Mammary epithelial cell (primary cell): ENCODE measurements at places on chromosomes 2 and 18. TPM values are rescaled to one million over a fixed set of nuclear protein-coding genes. Genes with fewer than 3 reads are reported as not detected.

- no peak for DNase-seq
Measured at GRCh38 chr2:217908544-217908943, 94.3 kb downstream of the TNS1 start.

GRCh38 chr2:75022516-75022915 is 64.1 kb downstream of the POLE4 start:
- DNase-seq, result no peak

- DNase-seq, result no peak
Measured at GRCh38 chr18:10168477-10168876, 254.7 kb downstream of the VAPA start.

GRCh38 chr2:181782660-181783059 is 102.3 kb upstream of the NEUROD1 start:
- no peak for DNase-seq

GRCh38 chr2:96186562-96186961 is 22.1 kb downstream of the STARD7 start:
- no peak for DNase-seq

GRCh38 chr18:79794846-79795245 is 2.9 kb upstream of the KCNG2 start:
- no peak for DNase-seq

- no peak for DNase-seq
Measured at GRCh38 chr18:43442131-43442530, 164.8 kb upstream of the SYT4 start.

GRCh38 chr18:59837586-59837985 is 62.2 kb upstream of the PMAIP1 start:
- peak; percentile 64 for DNase-seq

DNA sequence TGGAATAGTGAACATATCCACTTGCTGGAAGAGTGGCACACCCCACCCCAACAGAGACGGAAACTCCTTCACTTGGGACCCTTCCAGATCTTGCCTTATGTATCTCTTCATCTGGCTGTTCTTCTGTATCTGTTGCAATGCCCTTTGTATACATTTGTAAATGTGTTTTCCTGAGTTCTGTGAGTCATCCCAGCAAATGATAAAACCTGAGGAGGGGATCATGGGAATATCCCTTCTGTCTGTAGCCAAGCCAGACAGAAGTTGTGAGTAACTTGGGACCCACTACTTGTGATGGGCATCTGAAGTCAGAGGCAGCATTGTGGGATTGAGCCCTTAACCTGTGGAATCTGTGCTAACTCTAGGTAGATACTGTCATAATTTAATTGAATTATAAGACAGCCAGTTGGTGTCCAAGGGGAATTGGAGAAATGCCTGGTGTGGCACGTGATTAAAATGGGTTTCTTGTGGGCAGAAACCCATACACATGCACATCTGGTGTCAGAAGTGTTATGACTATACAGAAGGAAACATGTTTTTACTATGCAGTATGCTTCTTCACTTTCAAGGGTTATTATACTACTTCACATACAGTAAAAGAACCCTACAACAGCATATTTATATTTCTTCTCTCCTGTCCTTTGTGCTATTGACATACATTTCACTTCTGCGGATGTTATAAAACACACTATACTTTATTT is 32.3 kb upstream of the TMEM247 start:
- DNase-seq, result no peak

GRCh38 chr18:60123031-60123430 is 223.2 kb downstream of the PMAIP1 start:
- no peak for DNase-seq

- peak; percentile 91 for DNase-seq
Measured at GRCh38 chr2:238267341-238267710, 21.1 kb downstream of the PER2 start.

DNA sequence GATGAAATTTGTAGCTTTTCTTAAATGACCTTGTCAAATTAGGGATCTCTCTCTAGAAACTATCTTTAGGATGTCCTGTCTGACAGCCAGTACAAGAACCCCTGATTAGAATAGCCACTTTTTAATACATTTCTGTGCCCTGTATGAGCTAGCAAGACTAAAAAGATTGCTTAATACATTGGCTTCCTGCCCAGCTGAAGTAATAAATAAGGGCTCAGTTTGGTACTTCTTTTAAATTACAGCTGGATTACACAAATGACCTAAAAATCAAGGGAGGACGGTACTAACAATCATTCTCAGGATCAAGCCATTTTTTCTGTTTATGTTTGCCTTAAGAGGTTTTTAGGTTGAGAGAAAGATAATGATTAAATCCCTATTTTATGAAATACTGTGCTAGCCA is 11.6 kb upstream of the OLA1 start:
- peak; percentile 57 for DNase-seq

DNA sequence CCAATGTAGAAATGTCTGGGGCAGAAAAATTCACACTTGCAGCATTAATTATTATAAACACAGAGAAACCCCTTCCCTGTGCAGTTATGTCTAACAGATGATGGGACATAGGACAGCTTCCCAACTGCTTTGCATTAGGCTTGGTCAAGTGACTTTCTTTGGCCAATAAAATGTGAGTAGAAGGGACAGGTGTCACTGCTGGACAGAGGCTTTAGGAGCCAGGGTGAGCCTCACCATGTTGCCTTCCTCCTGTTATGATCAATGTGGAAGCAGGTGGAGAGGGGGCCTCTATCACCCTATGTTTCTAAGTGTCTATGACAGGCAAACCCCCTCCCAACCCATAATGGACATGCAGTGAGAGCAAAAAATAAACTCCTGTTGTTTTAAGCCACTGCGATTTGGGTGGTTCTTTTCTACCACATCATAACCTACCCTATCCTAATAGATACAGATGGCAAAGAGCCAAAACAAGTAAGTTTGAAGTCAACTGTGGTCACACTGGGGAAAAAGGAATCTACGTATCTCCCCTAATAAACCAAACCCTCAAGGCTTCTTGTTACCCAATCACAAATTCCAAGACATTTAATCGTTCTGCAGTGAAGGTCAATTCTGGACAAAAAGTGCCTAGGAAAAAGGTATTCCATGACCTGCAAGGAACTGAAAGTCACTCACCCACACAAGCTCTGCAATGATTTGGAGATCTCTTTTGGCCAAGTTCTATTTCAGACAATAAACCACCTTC is 28.6 kb upstream of the POU3F3 start:
- no peak for DNase-seq

MMADHC gene
- total RNA-seq, result 141 TPM

DSG1 gene
- total RNA-seq, result 0.17 TPM

SERPINB2 gene
- 0.67 TPM for total RNA-seq
